ENCODE measurements at places on chromosomes 5 and 9.

- DNase-seq = no peak
Measured at GRCh38 chr5:68754536-68754935, 339.3 kb upstream of the SLC30A5 start.

GRCh38 chr9:129071526-129072126 is 9.3 kb upstream of the DOLPP1 start:
- no peak for DNase-seq

DNA sequence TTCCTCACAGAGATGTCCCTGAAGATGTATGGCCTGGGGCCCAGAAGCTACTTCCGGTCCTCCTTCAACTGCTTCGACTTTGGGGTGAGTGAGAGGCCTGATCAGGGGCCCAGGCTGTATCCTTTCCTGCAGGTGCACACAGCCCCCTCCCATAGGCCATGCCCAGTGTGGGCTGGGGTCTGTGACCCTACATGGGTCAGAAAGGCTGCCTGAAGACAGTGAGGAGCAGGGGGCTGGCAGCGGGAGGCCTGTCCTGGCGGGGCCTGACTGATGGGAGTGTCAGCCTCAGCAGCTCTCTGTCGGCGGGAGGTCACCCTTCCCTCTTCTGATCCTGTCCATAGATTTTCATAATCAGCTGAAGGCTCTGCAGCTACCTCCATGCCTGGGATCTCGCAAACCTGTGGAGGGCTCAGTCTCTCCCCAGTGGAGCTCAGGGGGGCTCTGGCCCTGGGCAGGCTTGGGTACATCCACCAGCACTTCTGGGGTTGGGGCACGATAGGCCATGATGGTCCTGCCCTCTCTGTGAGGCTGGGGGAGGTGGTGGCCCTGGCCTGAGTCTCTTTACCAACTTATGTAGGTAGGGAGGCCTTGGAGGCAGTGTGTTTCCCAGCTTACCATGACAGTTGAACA is 98.5 kb downstream of the CACNA1B start:
- DNase-seq = no peak

DNA sequence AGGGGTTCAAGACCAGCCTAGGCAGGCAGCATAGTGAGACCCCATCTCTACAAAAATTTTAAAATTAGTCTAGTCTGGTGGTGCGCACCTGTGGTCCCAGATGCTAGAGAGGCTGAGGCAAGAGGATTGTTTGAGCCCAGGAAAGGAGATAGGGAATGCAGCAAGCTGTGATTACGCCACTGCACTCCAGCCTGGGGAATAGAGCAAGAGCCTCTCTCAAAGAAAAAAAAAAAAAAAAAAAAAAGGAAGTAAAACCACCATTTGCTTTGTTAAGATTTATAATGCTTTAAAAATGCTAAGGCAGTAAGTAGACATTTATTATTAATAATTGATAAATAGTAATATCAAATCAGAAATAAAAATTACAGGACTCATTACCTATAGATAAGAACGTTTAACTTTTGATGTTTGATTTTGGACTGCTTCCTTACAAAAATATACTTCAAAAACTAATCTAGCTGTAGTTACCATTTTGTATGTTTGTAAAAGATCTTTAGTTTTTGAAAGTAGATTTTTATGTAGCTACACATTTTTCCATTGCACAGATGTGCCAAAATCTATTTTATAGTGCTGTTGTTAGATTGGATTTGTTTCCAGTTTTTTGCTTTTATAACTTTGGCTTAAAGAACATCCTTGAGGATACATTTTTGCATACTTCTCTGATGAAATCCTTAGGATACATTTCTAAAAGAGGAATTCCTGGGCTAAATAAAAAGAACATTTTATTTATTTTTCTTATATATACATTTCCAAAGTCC is 86.4 kb downstream of the INIP start:
- no peak for DNase-seq

DNA sequence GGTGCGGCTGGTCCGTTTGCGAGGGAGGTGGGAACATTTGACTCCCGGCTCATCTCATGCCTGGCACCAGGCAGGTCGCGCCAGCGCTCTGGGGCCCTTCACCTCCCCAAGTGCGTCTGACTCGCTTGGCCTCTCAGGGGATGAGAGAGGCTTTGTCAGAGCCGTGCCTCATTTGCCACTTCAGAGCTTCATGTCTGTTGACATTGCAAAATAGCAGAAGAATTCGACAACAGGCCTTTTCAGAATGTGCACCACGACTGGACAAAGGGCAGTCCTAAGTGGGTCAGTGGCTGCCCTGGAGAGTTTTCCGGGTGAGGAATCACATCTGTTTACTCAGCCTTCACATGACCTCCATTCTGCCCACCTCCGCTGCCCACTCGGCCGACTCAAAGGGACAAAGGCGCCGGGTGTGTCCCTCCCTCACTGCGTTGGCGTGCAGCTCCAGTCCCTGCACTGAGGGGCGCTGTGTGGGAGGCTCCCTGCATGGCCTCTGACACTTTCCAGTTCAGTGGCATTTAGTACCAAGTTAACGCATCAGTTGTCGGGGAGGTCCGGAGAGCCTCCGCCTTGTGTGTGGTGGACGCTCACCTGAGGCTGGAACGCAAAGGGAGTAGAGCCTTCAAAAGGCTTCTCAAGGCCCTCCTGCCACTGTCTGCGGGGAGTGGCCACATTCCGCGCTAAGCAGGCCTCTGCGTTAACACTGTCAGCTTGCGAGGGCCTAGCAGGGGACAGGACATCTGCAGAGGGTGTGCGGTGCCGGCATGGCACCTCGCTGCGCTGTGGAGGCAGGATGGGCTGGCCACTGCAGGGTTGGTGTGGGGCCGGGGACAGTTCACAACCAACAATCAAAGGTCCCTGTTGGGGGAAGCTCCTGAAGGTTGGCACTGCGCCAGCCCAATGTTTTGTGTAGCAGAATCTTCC is 171.5 kb downstream of the NXNL2 start:
- DNase-seq = no peak

GRCh38 chr5:33275921-33276627 is 164.7 kb upstream of the TARS1 start:
- DNase-seq = no peak

GRCh38 chr5:151092762-151093161 is 11.9 kb upstream of the TNIP1 start:
- DNase-seq = no peak

DNA sequence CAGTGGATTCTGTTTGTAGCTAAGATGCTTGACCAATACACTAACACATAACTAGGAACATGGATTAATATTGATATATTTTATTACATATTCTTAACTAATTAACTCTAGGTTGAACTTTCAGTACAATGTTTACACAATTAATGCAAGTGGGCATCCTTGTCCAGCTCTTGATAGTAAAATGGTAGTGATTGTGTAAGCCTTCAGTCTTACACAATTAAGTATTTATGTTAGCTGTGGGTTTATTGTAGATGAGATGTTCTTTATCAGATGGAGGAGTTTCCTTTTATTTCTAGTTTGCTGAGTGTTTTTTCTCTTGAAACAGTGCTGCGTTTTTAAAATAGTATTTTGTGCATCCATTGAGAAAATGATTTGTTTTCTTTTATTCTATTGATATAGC is 1210.8 kb downstream of the CDH12 start:
- no peak for DNase-seq

DNA sequence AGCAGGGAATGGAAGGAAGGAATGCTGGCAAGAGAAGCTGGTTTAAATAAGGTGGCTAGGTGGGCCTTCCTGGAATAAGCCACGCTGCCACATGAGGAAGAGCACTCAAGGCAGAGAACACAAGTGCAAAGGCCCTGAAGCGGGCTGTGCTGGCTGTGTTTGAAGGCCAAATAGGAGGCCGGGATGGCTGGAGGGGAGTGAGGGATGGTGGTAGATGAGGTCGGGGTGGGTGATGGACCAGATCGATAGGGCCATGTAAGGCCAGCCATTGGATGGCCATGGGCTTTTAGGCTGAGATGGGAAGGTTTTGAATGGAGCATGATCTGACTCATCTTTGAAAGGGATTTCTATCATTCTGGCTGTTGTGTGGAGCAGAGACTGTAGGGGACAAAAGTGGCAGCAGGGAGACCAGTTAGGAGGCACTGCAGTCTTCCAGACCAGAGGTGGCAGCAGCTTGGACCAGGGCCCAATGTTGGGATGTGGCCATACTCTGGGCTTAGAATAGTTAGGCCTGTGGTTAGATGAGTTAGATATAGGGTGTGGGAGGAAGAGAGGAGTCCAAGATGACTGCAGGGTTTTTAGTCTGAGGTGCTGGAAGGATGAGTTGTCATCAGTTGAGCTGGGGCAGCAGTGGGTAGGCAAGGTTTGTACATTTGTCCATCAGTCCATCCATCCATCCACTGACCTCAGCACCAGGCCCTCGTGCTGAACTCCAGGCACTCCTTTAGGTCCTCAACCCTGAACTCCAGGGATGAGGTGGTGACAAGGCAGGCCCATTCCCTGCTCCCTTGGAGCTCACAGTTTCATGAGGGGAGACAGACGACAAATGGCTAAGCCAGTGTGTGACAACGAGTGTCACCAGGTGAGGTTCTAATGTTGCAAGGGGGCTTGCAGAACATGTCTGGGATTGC is 30.3 kb downstream of the NDST1 start:
- DNase-seq = no peak

DNA sequence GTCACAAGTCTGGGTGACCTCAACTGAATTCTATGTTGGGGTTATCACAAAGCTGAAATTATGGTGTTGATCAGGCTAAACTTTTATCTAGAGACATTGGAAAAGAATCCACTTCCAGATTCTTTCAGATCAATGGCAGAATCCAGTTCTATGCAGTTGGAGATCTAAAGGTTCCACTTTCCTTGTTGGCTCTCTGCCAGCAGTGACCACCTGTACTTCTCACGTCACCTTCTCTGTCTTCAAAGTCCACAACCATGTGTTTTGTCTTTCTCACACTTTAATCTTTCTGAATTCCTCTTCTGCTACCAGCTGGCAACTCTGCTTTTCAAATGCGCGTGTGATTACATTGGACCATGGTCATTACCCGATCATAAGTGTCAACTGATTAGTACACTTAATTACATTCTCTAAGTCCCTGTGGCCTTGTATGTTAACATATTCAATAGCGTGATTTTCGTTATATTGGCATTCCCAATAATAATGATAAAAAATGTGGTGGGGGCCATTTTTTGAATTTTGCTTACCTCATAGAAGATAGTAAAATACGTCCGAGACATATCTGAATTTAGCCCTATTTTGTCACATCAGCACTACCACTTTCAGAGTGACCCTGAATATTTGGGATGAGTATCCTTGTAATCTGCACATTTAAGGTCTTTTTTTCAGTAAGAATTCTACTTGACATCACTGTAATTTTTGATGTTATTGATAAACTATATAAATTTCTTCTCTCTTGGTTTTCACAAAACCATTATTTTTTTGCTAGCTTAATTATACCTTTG is 73.7 kb upstream of the PRDM9 start:
- no peak for DNase-seq

- no peak for DNase-seq
Measured at GRCh38 chr9:35664531-35665470, at the start of gene ARHGEF39. ARHGEF39 (minus strand) TSS chr9:35665195; CDS start chr9:35665169, 26 bp downstream.

DNA sequence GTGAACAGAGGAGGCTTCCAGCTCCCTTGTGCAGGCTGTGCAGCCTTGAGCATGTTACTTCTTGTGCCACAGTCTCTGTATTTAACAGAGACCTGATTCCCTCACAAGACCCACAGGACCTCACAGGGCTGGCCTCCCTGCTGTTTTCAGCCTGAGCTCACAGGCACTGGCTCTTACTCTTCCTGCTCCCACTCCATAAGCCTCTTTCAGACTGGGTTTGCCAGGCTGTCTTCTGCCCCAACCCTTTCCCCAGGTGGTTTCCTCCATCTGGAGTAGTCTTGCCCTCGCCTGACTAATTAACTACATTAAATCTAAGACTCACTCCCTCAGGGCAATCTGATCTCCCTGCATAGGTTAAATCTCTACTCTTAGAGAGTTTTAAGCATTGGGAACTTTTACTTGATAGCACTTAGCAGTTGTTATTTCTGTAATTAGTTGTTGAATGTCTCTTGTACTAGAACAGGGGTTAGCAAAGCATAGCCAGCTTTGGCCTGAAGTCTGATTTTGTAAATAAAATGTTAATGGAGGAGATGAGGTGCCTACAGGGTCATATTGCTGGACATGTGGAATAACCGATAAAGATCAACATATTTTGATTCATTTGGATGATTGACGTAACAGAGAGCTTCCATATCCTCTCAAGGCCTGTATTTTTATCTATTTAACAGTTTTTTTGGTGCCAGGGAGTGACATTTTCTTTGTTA is 28.6 kb upstream of the SPATA31E1 start:
- no peak for DNase-seq

DNA sequence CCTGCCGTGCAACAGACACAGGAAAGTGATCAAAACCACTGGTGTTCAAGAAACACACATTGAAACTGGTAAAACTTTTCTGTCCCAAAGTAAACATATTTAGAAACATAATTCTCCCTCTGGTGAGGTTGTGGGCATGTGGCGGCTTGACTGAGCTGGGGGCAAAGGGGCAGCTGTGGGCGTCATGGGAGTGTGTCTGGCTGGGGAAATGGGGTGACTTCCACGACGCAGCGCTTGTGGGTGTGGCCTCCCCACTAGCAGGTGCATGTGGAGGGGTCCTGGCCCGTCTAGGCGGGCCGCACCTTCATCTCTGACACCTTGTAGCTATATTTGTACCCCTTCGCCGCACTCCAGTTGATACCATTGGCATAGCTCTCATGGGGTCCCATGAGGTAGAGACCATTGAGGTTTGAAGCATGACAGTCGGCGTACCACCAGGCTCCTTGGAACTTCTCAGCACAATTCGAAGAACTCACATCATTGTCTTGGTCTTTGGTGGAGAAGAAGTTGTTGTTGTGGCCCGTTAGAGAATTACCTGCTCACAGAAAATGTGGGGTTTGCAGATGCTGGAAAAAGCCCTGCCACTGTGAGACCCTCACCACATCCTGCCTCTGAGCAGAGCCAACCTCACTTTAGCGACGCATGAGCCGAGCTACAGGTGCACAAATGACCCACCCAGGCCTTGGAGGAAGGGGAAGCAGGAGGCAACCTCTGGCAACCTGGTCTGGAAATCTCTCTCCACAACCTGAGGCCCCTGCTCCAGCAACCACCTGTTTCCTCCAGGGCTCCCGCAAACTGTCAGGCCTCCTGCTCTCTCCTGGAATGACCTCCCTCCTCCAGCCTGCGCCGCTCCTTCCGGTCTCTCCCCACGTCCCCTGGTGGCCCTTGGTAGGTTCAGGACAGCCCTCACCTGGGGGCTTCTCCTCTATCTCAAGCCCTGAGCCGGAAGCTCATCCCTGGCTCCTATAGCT is 7.9 kb downstream of the FCN1 start:
- no peak for DNase-seq

- DNase-seq = no peak
Measured at GRCh38 chr5:15472116-15472515, 27.9 kb upstream of the FBXL7 start.

- DNase-seq = no peak
Measured at GRCh38 chr9:3235497-3235896, 290.3 kb downstream of the RFX3 start.

GRCh38 chr9:98333703-98334582 is 78.5 kb upstream of the TBC1D2 start:
- DNase-seq = peak; percentile 96
